Hematopoietic multipotent progenitor cell (in vitro differentiated cells): ENCODE measurements at places on chromosomes 6 and 20. TPM values are rescaled to one million over a fixed set of nuclear protein-coding genes. Genes with fewer than 3 reads are reported as not detected.
A peak's percentile ranks its signal among the peaks of the same experiment; 100 is the strongest.

GRCh38 chr6:116035616-116036015 lies 25.1 kb downstream of the FRK start:
- DNase-seq, result no peak

DNA sequence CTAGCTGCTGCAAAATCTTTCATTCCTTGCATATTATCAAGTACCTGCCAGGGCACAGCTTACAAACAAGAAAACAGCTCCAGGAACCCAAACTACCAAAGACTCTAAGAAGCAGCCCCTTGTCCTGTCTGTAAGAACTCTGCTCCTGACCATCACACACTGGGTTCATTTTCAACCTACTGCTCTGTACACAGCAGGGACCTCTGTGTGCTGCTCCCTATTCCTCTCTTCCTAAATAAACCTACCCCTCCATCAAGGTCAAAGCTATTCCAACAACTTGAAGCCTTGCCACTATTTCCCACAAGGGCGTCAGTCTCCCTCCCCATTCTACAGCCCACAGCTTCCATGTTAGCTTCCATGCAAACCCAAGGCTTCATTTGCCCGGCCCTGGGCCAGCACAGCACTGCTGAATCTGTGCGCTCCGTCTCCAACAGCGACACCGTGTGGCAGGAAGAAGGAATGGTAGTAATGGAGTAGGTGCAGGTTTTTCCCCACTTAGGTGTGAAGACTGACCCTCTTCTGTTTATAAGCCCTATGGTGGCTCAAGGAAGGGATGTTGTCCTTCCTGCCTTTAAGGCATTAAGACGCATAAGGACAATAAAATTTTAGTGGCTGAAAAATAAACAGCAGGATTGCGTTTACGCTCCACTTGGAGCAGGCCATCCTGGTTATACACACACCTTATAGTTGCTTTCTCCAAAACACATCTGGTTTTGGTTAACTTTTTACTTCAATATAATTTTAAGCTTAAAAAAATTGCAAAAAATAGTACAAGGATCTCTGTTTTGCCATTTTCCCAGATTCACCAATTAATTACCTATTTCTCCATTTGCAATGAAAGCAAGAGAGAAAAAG lies 115.2 kb upstream of the NXT1 start:
- peak; percentile 54 for DNase-seq

DNA sequence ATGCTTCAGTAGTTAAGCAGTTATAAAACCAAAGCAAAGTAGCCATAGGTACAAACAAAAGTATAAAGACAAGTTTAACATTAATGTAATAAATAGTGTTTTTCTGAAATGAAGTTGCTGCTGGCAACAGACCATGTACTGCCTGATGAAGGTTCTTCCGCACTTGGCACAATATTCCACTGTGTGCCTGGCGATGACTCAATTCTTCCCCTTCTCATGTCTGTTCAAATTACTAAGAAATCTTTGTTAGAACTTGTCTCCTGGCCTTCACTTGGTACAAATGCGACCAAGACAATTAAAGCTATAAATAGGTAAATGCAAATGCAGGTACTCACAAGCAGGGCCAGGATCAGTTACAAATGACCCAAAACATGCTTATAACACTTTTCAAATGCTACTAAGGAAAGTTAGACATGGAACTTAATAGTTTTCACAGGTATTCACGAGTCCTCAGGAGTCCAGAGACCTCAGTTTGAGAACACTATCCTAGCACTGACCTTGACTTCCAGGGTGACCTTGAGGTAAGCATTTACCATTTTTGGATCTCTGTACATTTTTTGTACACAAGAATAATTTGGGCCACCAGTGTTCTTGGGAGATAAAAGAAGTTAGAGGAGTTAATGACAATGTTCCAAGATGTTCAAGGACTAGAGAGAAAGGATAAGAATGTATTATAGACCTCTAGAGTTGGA lies 8.1 kb upstream of the DDR1 start:
- no peak for DNase-seq

DNA sequence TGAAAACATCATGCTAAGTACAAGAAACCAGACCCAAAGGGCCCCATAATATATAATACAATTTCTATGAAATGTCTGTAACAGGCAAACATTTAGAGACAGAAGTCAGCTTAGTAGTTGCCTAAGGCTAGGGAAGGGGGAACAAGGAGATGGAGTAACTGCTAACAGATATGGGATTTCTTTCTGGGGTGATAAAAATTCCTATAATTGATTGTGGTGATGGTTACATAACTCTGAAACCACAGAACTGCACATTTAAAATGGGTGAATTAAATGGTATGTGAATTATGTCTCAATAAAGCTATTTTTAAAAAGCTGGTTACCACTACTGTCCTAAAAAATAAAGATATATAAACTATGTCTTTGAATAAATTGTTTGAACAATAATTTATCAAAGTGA lies 3.2 kb downstream of the CEP162 start:
- no peak for DNase-seq

DNA sequence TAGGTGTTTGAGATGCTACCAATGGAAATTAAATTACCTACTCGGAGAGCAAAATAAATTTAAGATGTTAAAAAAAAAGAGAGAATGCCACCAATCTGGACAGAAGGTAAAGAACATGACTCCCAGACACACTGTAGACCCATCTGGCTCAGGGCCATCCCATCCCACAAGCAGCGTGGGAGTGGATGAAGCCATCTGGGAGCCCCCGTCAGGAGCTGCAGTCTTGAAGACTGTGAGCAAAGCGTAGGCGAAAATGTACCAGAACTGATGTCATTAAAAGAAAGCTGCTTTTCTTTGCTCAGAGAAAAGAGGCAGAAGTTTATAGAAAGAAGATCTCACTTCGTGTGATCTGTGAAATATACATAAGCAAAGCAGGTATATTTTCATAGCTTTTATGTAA lies 815.7 kb downstream of the QKI start:
- DNase-seq, result no peak

- DNase-seq, result no peak
Measured at GRCh38 chr6:137967689-137968454, 100.8 kb downstream of the TNFAIP3 start.

Gene MAD2L1BP
- 33.1 TPM for total RNA-seq
